ENCODE measurements at places on chromosomes 11 and 22.

DNA sequence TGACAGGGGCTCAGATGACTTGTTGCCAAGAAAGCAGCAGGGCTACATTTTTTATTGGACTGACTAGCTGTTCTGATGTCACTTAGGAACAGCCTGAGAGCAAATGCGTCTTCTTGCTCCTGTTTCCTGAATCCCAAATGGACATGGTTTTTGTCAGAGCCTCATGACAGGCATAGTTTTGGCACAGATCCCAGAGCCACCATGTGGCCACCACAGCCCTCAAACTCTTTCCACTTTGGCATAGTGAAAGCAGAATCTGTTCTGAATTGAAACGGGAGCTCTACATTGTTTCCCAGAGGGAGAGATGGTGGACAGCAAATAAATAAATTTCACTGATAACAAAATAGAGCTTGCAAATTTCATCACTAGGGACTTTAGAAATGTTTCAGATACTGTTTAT is 222.2 kb downstream of the C11orf87 start:
- no peak for DNase-seq

DNA sequence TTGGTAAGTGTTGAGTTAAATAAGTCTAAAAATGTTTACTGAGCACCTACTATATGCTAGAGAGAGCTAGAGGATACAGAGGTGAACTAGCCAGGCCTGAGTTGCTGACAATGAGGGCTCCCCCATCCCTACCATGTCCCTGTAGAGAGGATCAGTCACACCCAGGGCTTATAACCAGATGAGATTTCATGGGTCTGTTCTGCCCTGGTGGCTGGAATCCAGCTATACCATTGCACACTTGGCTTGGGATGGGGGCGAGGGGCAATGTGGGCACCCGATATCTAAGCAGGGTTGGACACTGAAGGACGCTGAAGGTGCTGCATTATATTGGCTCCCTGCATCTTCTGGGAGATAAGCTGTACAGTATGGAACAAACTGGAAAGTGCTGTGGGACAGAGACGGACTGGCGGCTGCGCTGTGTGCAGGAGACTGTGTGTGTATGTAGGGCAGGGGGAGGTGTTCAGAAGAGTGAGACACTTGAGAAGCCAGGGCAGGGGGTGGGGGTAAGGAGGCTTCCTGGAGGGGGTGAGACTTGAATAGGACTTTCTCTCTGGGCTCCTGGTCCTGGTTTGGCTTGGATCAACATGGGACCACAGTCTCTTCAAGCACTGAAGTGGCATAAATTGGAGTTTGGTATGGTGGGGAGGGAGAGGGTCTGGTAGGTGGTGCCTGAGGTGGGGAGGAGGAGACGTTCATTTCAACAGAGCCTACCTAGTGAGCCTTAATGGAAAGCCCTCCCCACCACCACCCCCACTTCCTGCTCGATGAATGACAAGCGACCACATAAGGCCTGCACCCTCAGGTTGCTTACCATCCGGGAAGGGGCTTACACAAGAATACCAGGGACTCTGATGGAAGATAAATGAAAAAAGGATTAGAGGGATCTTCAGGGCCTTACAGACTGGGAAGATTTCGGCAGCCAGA is 1.8 kb downstream of the CD82 start:
- peak; percentile 33 for DNase-seq

GRCh38 chr11:125075900-125076317 is 12.8 kb downstream of the SLC37A2 start:
- no peak for DNase-seq

DNA sequence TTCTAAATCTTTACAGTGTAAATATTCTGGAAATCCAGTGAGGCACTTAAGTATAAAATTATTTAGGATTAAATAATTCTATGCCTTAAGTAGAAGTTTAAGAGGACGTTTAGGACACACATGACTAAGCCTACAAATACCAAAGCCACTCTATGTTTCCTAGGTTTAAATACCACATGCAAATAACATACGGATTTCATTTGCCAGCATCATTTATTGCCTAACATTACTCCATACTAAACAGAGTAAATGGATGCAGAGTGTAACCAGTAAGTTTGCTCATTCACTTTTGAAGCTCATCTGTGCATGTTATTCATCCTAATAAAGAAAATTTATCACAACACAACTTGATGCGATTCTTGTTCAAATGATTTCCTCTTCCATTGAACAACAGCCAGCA is 4.1 kb downstream of the BDNF start:
- DNase-seq, result no peak

DNA sequence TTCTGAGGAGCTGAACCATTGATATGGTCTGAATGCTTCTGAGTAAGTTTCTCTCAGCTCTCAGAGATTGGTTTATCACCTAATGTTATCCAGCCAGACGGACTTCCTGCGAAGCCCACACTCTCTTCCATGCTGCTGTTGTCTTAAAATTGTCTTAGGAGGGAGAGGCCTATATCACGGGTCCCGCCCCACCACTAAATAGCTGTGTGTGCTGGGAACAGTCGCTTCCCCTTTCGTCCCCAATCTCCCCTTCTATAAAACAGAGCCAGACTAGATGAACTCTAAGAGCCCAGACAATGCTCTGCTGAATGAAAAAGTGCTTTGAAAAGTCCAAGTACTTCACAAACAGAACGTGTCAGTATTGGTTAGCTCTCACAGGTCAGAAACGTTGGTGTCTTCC is 81.4 kb upstream of the AKIP1 start:
- no peak for DNase-seq

- no peak for DNase-seq
Measured at GRCh38 chr11:8025816-8026215, 38.7 kb downstream of the EIF3F start.

GRCh38 chr11:123197711-123198110 is 2.7 kb upstream of the CLMP start:
- no peak for DNase-seq

DNA sequence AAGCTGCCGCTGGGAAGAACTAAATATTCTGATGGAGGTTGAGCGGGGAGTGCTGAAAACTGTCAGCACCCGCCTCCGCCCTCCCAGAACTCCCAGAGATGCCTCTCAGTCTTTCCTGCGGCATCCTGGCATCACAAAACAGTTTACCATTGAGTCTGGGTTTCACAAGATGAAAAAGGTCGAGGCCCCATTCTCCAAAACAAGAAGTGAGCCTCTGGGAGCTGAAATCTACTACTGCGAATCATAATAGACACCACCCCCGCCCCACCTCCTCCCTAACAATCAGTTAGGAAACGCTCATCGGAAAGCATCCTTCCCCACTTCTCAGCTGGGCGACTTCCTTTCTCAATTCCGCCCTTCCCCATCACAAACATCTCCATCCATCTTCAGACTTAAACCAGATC is 1.0 kb downstream of the SUN2 start:
- DNase-seq, result peak; percentile 38

- no peak for DNase-seq
Measured at GRCh38 chr11:43872995-43873394, 7.6 kb upstream of the ALKBH3 start.

GRCh38 chr11:68521969-68522652 is 61.6 kb downstream of the PPP6R3 start:
- DNase-seq, result no peak

- no peak for DNase-seq
Measured at GRCh38 chr11:1478544-1478943, 8.0 kb downstream of the MOB2 start.

DNA sequence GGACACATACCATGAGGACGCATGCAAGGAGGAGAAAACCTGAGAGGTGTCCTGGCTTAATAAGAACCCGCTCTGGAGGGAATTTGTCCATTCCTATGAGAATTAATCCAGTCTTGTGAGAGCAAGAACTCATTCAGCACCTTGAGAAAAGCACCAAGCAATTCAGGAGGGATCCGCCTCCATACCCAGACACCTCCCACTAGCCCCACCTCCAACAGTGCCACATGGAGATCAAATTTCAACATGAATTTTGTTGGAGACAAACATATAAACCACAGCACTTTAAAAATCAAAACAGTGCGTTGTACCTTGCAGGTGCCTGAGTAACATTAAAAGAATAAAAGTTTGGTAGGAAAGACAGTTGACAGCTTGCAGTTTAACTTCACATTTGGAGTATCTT is 11.4 kb downstream of the UBE4A start:
- no peak for DNase-seq

GRCh38 chr22:29369460-29369859 is 18.9 kb downstream of the AP1B1 start:
- DNase-seq, result no peak

DNA sequence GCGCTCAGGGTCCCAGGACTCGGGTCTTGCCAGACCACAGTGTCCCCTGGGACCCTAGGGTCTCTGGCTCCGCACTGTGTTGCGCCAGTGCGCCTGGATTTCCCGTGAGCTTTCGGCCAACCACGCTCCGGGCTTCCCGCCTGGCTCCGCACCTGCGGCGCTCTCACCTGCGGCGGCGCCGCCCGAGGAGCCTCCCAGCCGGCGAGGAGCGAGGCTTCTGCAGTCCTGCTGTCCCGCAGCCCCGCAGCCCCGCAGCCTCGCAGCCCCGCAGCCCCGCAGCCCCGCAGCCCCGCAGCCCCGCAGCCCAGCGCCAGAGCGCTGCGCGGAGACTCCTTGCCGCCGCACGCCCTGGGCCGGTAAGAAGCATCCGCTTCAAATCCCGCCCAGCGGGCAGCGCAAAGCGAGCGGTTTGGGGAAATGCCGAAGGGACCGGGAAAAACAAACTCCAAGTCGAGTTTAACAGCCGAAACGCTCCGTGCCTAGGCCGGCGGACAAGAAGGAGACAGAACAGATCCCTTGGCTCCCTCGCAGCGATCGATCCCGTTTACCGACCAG is 939 bp downstream of the ALX4 start:
- DNase-seq, result no peak

DNA sequence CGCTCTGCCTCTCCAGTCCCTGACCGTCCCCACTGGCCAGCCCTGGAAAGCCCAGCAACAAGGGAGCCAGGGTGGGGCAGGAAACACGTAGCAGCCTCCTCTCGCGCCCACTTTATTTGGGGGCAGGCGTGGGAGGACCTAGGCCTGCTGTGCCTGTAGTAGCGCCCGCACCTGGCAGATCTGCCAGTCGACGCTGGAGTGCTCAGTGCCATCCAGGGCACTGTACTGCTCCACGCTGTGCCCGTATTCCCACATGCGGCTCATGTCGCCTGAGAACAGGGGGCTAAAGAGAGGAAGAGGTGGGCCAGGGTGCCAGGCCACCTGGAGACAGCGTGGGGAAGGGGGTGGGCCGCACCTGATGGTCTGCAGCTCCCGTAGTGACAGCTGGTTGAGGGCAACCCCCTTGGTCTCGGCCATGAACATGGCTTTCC is 17.0 kb upstream of the DRICH1 start:
- no peak for DNase-seq

GRCh38 chr11:31913985-31914384 is 102.9 kb upstream of the PAX6 start:
- DNase-seq, result no peak

DNA sequence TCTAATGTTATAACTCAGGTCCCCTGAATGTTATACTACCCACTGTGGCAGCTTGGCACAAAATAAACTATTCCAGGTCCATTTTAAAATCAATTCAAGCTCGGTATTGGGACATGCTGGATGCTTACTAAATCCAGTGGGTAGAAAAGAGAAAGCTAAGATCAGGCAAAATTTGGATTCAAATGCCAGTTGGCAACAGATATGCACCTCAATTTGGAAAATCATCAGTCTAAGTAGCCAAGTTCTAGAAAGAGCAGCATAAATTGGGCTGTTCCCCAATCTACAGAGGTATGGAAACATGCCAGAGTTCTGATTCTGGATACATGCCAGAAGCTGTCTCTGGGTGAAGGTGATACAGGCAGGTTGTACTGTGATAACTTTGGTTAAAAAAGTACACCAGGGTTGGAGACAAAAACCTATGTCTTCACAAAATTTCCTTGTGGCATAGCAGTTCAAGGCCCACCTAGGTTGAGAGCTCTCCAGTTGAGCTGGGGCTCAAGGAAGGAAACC is 427.8 kb downstream of the LRRC4C start:
- DNase-seq, result no peak

GRCh38 chr11:3807909-3808860 is at the start of gene PGAP2:
TSS of gene PGAP2 (plus strand) at chr11:3808560. CDS start at chr11:3811260, 2,700 bp downstream.
- DNase-seq, result peak; percentile 63

DNA sequence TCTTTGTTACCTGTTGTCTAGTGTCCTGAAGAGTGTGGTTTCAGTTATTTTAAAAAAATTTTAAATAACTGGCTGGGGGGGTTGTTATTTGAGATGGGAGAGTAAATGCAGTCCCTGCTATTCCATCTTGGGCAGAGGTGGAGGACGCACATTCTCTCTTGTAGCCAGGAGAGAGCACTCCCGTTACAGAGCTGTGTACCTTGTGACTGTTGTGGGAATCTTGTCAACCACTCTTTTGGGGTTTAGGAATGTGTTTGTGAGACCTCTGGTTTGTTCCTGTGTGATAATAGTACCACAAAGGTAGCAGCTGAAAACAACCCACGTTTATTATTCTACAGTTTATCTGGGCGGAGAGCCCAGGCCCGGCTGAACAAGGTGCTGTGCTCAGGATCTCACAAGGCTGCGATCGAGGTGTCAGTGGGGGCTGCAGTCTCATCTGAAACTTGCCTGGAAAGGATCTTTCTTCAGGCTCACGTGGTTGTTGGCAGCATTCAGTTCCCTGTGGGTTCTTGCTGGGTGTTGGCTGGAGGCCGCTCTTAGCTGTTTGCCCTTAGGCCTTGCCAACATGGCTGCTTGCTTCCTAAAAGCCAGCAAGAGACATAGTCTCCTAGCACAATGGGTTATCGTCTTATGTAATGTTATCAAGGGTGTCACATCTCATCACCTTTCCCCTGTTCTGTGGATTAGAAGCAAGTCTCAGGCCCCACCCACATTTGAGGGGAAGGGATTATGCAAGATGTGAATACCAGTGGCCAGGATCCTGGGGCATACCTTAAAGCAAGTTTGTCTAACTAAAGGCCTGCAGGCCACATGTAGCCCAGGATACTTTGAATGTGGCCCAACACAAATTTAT is 20.6 kb downstream of the IGHMBP2 start:
- no peak for DNase-seq

GRCh38 chr22:22704156-22704946 is 59.9 kb downstream of the GGTLC2 start:
- DNase-seq, result no peak

DNA sequence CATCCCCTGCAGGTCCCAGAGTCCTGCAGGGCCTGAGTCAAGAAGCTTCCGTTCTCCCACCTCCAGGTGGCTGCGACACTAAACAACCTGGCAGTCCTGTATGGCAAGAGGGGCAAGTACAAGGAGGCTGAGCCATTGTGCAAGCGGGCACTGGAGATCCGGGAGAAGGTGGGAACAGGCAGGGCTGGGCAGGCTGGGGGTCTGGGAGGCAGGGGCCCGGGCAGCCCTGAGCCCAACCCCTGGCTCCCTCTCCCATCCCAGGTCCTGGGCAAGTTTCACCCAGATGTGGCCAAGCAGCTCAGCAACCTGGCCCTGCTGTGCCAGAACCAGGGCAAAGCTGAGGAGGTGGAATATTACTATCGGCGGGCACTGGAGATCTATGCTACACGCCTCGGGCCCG is 4.7 kb upstream of the RAB1B start:
- DNase-seq, result no peak

GRCh38 chr11:6260207-6260726 is 629 bp downstream of the CCKBR start:
- DNase-seq, result no peak

GRCh38 chr22:27405672-27406388 is 395.7 kb downstream of the MN1 start:
- DNase-seq, result no peak

GRCh38 chr11:111585371-111585770 is 16.9 kb upstream of the SIK2 start:
- DNase-seq, result no peak

All from CD4-positive, alpha-beta T cell treated with Interleukin-10 for 1 hour (primary cell).